ENCODE measurements at places on chromosomes 7 and 10. TPM values are rescaled to one million over a fixed set of nuclear protein-coding genes. Genes with fewer than 3 reads are reported as not detected.

DNA sequence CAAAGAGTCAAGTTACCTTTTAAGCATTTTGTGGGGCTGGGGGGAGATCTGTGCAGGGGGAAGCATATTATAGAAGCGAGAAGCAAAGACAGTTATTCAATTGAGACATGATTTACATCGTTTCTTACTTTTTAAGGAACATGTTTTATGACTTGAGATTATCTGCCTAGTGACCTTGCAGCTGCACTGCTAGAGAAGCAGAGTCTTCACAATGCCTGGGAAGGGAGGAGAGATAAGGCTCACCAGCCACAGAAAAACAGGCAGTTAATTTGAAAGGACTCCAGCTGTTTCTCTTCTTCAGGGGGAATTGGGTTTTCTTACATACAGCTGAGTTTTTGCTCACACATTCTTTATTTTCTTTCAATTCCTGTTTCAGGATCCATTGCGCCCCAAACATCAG lies 31.0 kb downstream of the PHYH start:
- no peak overlapping the region for H3K27ac ChIP-seq
- H3K27me3 ChIP-seq = no peaks in the 10 kb centered on the region
- H3K4me1 ChIP-seq = peaks cover 14% of the 10 kb centered on the region
- peak; percentile 31 for DNase-seq

- H3K27me3 ChIP-seq = no peaks in the 10 kb centered on the region
- H3K27ac ChIP-seq = no peak overlapping the region
- peak; percentile 43 for DNase-seq
Measured at GRCh38 chr10:76244061-76244686, 812.8 kb downstream of the LRMDA start.

DNA sequence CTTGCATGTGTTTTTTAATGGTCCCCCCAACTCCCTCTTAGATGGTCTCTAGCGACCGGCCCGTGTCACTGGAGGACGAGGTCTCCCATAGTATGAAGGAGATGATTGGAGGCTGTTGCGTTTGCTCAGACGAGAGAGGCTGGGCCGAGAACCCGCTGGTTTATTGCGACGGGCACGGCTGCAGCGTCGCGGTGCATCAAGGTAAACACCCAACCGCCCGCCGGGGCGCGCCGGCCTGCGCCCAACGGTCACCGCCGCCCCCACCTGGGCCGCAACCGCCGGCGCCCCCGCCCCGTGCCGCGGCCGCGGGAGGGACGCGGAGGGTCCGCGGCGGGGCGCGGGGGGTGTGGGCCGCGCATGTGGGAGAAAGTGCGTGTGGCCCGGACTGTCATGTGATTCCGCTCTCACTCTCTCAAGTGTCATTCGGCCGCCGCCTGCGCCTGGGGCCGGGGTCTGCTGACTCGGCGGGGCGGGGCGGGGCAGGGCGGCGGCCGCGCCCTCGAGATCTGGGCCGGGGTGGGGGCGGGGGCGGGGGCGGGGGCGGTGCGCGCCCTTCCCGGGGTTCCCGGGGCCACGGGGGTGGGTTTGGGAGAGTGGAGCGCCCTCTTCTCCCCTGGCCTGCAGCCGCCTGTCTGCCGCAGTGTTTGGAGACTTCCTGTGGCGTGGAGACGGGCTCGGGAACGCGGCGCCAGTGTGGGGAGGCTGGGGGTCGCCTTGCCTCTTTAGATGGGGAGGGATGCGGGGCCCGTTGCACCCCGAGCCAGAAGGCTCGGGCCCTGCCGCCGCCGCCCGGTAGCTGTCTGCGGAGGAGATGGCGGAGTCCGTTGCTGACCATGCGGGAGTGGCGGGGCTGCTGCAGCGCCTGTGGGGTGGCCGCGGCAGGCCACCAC lies 817 bp downstream of the MLLT10 start:
- peak overlapping the region; percentile 89 for H3K27ac ChIP-seq
- no peaks in the 10 kb centered on the region for H3K36me3 ChIP-seq
- H3K4me3 ChIP-seq = peak overlapping the region; percentile 70
- no peaks in the 10 kb centered on the region for H3K27me3 ChIP-seq
- peak; percentile 74 for DNase-seq

DNA sequence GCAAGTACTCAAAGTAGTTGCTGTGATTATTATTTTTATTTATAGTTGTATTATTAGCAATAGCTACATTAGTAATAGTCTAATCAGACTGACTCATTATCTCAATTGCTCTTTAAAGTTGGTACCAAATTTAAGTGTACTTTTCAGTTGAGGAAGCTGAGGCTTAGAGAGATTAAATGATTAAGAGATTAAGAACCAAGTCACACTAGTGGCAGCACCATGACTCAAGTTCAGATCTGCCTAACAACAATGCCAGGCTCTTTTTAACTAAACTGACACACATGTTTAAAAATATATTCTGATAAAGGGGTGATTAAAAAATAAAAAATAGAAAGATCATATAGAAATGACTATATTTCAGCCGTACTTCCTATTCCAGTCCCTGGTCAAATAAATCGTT lies 42.0 kb downstream of the FZD1 start:
- H3K4me1 ChIP-seq = no peaks in the 10 kb centered on the region
- DNase-seq = no peak
- H3K27me3 ChIP-seq = no peaks in the 10 kb centered on the region
- no peak overlapping the region for H3K27ac ChIP-seq
- H3K4me3 ChIP-seq = no peak overlapping the region

GRCh38 chr10:85542152-85542551 lies 824.4 kb downstream of the GRID1 start:
- no peaks in the 10 kb centered on the region for H3K4me1 ChIP-seq
- H3K4me3 ChIP-seq = no peak overlapping the region
- H3K27ac ChIP-seq = no peak overlapping the region
- H3K27me3 ChIP-seq = no peaks in the 10 kb centered on the region

- DNase-seq = no peak
- no peak overlapping the region for H3K4me3 ChIP-seq
- no peaks in the 10 kb centered on the region for H3K36me3 ChIP-seq
- no peaks in the 10 kb centered on the region for H3K4me1 ChIP-seq
Measured at GRCh38 chr7:52708846-52709245, 326.6 kb upstream of the POM121L12 start.

DNA sequence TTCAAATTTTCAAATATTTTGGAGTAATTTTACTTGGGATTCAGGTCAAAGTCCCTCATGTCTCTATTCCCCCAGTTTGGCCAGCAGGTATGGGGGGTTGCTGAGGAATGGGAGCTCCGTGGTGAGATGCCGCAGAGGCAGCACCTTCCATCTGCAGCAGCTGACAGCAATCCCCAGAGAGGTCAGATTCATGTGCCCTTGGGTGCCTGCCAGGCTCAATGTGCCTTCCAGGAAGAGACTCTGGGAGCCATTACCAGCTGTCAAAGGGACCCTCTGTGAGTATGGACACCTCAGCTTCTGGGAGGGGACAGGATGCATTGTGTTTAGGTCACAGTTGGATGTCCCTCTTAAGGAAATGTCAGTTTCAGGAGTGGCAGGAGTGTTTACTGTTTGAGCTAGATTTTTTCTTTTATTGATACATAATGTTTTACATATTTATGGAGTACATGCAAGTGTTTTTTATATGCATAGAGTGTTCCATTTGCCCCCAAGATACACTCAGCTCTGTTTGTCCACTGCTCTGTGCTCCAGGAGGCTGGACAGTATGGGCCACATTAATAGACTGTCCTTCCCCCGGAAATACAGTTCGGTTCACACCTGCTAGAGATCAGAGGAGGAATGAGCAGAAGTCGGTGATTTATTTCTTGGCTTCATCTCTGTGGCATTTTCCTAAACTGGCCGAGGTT lies 75.3 kb upstream of the GRB10 start:
- H3K36me3 ChIP-seq = no peaks in the 10 kb centered on the region
- DNase-seq = no peak
- no peaks in the 10 kb centered on the region for H3K4me1 ChIP-seq
- no peaks in the 10 kb centered on the region for H3K27me3 ChIP-seq
- H3K27ac ChIP-seq = no peak overlapping the region
- H3K4me3 ChIP-seq = no peak overlapping the region

DNA sequence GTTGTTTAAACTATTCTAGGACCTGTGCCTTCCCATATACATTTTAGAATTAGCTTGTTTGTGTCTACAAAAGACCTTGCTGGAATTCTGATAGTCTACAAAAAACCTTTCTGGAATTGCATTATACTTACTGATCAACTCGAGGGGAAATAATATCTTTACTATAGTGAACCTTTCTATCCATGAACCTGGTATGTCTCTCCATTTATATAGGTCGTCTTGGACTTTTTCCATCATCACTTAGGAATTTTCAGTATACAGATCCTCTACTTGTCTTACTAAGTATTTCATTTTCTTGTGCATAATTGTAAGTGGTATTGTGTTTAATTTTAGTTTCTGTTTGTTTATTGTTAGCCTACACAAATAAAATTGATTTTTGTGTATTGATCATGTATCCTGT lies 101.1 kb downstream of the WDFY4 start:
- no peak overlapping the region for H3K4me3 ChIP-seq
- no peaks in the 10 kb centered on the region for H3K36me3 ChIP-seq
- H3K4me1 ChIP-seq = peaks cover 3% of the 10 kb centered on the region
- H3K27ac ChIP-seq = no peak overlapping the region
- no peak for DNase-seq
- no peaks in the 10 kb centered on the region for H3K27me3 ChIP-seq

DNA sequence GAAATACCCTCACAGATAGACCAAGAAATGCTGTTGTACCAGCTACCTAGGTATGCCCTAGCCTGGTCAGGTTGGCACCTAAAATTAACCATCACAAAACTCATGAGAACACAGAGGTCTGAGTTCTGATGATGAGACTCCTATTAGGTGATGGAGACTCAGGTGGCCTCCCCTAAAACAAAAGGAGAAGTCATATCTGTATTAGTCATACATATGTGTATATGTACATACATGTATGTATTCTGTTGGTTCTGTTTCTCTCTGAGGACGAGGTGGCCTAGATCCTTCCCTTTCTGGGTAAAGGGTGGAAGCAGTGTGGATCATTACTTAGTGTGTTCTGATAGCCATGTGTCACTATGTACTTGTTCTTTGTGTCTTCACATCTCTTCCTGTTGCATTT lies 207.2 kb upstream of the PRSS1 start:
- no peaks in the 10 kb centered on the region for H3K4me1 ChIP-seq
- no peak overlapping the region for H3K27ac ChIP-seq
- DNase-seq = no peak
- H3K4me3 ChIP-seq = no peak overlapping the region

DNA sequence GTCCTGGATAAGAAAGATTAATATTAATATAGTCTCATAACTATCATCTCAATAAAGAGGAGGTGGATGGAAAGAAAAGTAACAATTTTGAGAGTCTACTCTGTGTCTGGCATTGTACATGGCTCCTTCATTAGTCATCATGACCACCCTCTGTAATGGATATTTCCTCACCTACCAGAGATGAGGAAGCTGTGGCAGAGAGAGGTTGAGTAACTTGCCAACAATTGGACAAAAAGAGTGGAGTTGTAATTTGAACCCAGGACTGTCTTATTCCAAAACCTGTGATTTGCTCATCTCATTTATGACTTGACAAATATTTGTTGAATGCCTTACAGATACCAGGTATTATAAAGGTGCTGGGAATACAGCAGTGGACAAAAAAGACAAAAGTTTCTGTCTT lies 2.1 kb upstream of the IDE start:
- no peaks in the 10 kb centered on the region for H3K27me3 ChIP-seq
- H3K4me1 ChIP-seq = peaks cover 11% of the 10 kb centered on the region
- no peak overlapping the region for H3K27ac ChIP-seq
- no peak overlapping the region for H3K4me3 ChIP-seq
- DNase-seq = no peak
- H3K36me3 ChIP-seq = no peaks in the 10 kb centered on the region

DNA sequence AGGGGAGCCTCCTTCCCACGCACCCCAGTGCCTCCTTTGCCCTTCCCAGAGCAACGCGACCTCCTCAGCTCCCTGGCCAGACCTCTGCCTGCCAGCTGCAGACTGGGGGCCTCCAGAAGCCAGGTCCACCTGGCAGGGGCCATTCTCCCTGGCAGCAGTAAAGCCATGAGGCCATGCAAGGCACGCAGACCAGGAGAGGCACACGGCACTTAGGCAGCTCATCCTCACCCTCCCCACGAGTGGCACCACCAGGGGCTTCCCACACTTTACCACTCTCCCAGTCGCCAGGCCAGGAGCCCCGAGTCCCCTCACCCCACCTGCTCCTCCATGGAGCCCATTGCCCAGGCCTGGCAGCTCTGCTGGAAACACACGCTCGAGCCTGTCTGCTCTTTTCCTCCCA lies 85.4 kb downstream of the PROSER2 start:
- H3K36me3 ChIP-seq = no peaks in the 10 kb centered on the region
- H3K4me1 ChIP-seq = no peaks in the 10 kb centered on the region
- no peak for DNase-seq
- H3K27ac ChIP-seq = no peak overlapping the region
- H3K4me3 ChIP-seq = no peak overlapping the region

- H3K4me3 ChIP-seq = no peak overlapping the region
- no peak for DNase-seq
- no peaks in the 10 kb centered on the region for H3K36me3 ChIP-seq
- H3K4me1 ChIP-seq = no peaks in the 10 kb centered on the region
- no peak overlapping the region for H3K27ac ChIP-seq
Measured at GRCh38 chr7:11570205-11570604, 261.8 kb downstream of the THSD7A start.

DNA sequence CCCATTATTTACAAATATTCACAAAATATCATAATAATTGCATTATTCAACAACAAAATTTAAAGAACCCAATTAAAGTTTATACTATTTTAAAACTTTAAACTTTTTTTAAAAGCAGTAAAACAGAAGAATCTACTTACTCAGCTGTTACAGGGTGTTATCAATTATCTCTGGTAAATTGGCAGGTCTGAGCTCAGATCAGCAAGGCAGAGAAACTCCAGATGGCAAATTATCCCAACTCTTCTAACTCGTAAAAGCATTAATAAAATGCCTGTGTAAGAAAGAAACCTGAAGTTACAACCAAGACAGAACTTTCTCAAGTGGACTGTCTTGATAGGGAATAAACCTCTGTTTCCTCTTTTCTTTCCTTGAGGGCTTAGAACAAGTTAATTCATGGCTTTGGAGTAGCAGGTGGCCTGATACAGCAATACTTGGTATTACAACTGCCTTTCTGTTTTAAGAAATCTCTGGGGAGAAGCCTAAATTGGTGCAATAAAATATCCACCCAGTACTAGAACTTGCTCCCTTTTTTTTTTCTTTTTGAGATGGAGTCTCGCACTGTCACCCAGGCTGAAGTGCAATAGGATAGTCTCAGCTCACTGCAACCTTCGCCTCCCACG lies 275.3 kb upstream of the MKLN1 start:
- H3K27ac ChIP-seq = peak overlapping the region; percentile 31
- peaks cover 31% of the 10 kb centered on the region for H3K4me1 ChIP-seq
- no peaks in the 10 kb centered on the region for H3K27me3 ChIP-seq
- no peak overlapping the region for H3K4me3 ChIP-seq
- DNase-seq = no peak

The BCCIP gene
- total RNA-seq = 29.9 TPM

The JCAD gene
- 46.5 TPM for total RNA-seq

The SOSTDC1 gene
- 0.62 TPM for total RNA-seq

The NRG3 gene
- total RNA-seq = not detected

The SAP25 gene
- total RNA-seq = 3.2 TPM

The COL28A1 gene
- 1.9 TPM for total RNA-seq

The MET gene
- 5.0 TPM for total RNA-seq

The HMX2 gene
- total RNA-seq = not detected

The LEP gene
- 0.15 TPM for total RNA-seq

The OR2A42 gene
- 0.50 TPM for total RNA-seq

The PNLIPRP1 gene
- total RNA-seq = 0.34 TPM

Data from ovary (tissue), 10 donors.